NCI-H345 (cell line): ENCODE measurements at places on chromosomes 3 and 15.

DNA sequence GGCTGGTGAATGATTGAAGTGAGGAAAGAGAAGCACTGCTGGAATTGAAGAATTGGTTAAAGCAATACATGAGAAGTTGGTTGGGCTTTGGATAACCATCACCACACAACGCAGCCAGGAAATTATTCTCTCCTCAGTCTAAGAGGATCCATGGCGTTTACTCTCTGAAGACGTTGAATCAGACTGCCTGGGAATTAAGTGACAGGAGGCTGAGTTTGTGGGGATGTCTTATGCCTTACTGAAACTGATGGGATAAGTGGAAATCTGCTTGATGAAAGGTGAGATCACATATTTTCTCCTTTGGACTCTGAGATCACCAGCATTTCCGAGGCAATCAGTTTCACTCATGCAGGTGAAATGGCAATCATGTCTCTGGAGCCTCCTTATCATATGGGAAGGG is 456.1 kb upstream of the GBE1 start:
- no peak for DNase-seq

DNA sequence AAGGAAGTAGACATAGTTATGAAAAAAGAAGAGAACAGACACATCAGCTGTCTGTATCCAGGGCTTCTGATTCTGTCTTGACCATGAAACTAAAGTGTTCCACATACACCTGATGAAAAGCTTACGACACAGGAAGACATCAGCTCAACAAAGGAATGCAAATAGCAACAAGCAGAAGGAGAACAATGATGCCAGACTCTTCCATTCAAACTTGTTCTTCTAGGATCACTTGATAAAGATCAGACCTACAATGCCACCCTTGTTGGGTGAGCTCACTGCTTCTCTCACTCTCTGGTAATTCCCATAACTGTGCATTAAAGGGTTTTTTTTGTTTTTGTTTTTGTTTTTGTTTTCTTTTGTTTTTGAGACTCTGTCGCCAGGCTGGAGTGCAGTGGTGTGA is 49.7 kb downstream of the GATM start:
- no peak for DNase-seq

DNA sequence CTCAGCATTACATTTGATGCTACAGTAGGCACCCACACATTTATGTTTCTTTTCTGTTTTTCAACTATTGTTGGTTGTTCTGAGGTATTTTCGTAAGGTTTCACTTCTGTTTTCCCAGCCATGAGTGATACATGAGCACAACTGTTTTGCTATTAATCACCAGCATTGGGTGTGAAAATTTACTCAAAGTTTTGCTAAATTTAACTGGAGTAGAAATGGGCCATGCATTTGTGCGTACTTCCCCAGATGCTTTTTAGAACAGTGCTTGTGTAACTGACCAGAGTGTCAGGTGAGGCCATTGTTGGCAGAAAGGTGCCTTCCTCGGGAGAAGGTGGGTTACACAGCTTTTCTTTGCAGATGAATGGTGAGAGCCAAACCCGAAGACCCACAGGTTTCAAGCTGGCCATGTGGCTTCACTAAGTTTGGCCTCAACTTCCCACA is 70.4 kb downstream of the ST6GAL1 start:
- DNase-seq: no peak

- no peak for DNase-seq
Measured at GRCh38 chr3:157127268-157127667, 32.7 kb downstream of the CCNL1 start.

- DNase-seq: peak; percentile 82
Measured at GRCh38 chr15:90813796-90814190, 54.6 kb upstream of the FURIN start.

DNA sequence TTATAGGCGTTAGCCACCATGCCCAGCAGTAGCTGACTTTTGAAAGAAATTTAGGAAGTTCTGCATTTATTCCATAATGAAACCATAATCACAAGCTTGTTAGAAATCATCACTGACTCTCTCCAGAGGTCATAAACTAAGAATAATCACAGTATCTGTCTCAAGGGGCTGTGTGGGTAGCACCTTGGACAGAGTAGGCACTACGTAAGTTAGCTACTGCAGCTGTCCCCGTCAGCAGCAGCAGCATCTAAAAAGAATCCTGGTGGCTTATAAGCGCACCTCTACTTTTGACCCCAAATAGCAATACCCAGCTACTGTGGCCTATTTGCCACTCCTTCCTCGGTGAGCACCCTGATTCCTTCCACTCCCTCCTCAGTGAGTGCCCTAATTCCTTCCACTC is 57.8 kb upstream of the RPL35A start:
- DNase-seq: no peak

GRCh38 chr15:36612063-36612788 is 32.8 kb downstream of the CDIN1 start:
- DNase-seq: no peak

GRCh38 chr3:149536429-149536828 is 61.9 kb downstream of the TM4SF4 start:
- DNase-seq: no peak

DNA sequence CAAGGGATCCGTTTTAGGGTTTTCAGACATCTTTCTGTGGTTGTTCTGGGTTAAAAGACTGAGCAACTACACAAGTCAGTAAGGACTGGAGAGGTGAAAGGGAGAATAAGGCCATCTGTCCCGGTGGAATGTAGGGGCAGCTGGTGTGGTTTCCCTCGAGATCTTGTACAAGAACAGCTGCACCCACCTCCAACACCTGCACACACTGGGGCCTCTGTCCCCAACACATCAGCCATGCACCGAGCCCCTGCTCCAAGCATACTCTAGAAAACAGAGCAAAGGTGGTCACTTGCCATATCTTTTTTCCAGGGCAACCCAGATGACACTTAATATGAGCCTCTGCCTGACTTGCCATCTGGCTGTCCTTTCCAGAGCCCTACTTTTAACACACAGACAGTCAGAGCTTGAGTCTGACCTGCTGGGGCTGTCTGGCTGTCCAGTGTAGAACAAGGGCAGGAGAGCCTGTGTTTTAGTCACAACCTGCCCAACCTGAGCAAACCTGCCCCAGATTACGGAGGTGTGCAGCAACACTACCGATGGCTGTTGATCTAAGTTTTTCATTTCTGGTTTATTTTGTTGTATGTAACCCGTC is 12.2 kb downstream of the MAN2A2 start:
- no peak for DNase-seq

- no peak for DNase-seq
Measured at GRCh38 chr3:72259755-72260587, 475.0 kb upstream of the PROK2 start.

DNA sequence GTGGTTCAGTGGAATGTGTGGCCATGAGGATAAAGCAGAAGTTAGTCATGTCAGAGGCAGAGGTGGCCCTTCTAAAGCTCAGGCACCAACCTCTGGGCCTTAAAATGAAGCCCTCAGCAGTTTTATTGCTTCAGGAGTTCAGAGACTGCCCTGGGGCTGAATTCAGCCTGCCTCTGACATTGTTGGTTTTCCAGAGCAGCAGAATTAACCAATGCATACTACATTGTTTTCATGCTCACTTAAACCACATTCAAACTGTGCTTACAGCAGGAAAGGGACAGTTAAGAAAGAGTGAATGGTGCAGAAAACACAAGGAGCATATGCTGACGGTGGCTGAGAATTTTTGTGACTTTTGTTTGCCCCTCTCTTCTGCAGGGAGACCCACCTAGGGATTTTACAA is 320.2 kb downstream of the CHST2 start:
- DNase-seq: no peak

- DNase-seq: no peak
Measured at GRCh38 chr3:148089171-148089570, 608.5 kb upstream of the AGTR1 start.

GRCh38 chr3:44206261-44206660 is 35.4 kb upstream of the TOPAZ1 start:
- no peak for DNase-seq

- DNase-seq: no peak
Measured at GRCh38 chr3:126213379-126214028, 33.1 kb upstream of the ALDH1L1 start.

DNA sequence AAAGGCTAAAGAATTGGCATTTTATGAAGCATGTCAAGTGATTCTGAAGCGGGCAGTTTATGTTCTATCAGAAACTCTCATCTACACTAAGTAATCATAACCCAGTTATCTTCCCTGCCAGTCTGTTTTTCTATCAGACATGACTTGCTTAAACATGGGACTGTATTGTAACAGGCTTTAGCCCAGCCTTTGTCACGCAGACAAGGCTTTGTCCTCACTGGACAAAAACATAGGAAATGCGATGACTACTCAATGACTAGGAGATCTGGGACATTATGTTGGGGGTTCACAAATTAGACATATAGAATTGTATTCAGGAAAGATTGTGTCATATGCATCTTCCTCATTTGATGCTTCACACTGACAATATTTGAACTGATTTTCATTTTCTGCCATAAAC is 115.5 kb downstream of the GADL1 start:
- DNase-seq: no peak

GRCh38 chr3:119831022-119831421 is 49.1 kb downstream of the NR1I2 start:
- no peak for DNase-seq

GRCh38 chr3:188557235-188557634 is 403.3 kb downstream of the LPP start:
- DNase-seq: no peak

GRCh38 chr15:68429691-68430470 is 2.1 kb downstream of the ITGA11 start:
- DNase-seq: no peak

DNA sequence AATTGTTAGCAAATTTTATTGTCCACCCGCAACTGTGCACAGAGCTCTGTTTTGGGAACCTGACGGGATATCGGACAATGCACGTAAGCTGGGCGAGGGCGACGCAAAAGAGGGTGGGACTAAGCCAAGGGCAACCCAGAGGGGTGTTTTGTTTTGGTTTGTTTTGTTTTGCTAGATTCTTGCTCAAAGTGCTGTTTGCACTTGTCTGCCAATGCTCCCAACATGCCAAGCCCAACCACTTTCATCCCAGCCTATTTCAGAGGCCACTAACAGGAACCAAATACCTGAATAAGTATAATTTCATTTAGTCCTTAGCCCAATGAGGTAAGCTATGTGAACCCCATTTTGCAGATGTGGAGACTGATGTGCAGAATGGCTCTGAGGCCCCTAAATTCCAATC is 9.7 kb upstream of the CMTM7 start:
- no peak for DNase-seq

DNA sequence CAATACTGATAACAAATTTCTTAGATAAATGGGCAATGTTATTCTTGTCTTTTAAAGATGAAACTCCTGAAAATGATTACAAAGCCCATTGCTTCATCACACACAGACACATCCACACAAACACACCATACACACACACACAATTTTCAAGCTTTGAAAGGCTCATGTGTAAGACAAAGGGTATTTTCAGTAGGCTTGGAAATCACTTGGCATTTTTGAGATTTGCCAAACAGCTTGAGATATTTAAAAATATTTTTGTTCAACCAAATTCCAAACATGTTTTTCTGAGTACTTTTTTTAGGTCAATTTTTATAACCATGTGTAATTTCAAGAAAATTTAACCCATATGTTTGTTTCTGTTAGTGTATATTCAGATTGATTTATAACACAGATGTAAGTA is 283.7 kb downstream of the ROBO2 start:
- no peak for DNase-seq

DNA sequence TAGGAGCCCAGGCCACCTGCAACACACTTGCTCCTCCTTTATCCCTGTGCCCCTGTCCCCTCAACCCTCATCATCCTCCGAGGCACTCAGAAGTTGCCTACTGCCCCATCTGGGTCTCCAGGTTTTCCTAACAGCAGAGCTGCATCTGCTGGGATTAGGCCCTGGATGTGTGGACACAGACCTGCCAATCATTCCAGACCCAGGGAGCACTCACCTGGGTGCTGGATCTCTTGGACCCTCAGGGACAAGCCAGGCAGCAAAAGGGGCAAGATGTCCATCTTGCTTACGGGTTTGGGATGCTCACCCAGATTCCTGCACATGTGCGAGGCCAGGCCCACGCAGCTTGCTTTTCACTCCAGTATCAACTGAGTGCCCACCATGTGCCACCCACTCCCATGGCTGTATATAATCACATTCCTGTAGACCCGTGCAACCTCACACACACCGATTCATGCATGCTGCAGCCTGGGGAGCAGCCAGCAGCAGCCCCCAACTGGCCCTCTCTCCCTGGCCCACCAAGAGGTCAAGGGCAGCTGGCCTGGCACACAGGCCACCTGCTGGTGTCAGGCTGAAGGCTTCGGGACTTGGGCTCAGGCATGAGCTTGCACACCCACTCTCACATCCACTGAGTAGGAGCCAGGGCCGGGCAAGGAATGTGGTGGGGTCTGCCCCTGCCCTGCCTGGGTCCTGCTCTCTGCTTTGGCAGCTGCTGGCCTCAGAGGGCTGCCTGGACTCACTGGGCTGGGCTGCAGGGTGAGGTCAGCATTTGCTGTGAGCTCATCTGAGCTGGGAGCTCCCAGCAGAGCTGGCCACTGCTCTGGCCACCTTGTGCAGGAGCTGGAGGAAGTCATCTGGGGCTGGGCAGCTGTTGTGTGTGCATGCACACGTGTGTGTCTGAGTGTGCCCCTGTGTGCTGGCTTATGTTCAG is 14.9 kb downstream of the PRKCD start:
- DNase-seq: no peak

- DNase-seq: no peak
Measured at GRCh38 chr15:25182098-25182478, 227.3 kb downstream of the SNRPN start.

- no peak for DNase-seq
Measured at GRCh38 chr15:63072809-63073277, 30.3 kb downstream of the TPM1 start.

DNA sequence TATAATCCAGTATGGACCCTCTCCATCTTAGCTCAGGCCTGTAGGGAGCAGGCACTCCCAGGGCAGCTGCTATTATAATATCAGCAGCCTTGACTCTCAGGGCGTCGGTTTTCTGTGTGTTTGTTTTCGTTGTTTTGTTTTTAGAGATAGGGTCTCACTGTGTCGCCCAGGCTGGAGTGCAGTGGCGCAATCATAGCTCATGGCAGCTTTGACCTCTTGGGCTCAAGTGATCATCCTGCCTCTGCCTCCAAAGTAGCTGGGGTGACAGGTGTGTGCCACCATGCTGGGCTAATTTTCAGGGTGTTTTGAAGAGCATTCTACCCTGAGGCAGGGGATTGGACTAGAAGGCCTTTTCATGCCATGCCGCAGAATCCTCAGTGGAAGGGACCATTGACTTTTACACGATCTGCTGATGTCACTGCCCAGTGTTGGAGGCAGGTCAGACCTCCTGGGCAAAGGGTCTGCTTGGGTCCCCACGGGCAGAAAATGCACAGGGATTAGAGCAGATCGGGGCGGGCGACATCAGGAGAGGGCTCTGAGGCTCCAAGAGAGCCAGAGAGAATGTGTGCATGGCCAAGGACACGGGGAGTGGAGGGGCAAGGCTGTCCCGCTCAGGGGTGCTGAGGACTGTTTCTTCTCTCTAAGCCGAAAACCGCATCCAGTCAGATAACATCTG is 7.8 kb downstream of the MELTF start:
- no peak for DNase-seq

GRCh38 chr15:32641517-32642059 is at the start of gene SCG5:
Gene SCG5 (plus strand): TSS chr15:32641710. CDS start chr15:32643593, 1,883 bp downstream.
- DNase-seq: peak; percentile 86

GRCh38 chr3:59143447-59143846 is 93.6 kb upstream of the CFAP20DC start:
- DNase-seq: no peak

- no peak for DNase-seq
Measured at GRCh38 chr15:36901012-36901411, 199.3 kb downstream of the MEIS2 start.

GRCh38 chr3:47452453-47453215 is 23.1 kb downstream of the SCAP start:
- DNase-seq: no peak

GRCh38 chr3:8864402-8865350 is 95.3 kb upstream of the OXTR start:
- no peak for DNase-seq
